ENCODE measurements at places on chromosomes 11 and 22.

GRCh38 chr22:40046126-40046525, 51.4 kb downstream of the FAM83F start:
- no peak for DNase-seq

- no peak for DNase-seq
These were observed 597.4 kb downstream of the SOX6 start for GRCh38 chr11:15758857-15759465.

GRCh38 chr22:36162127-36163034, 1.8 kb upstream of the APOL3 start:
- DNase-seq: no peak

GRCh38 chr11:94133752-94134151, 5.1 kb downstream of the PANX1 start:
- DNase-seq: no peak

- peak; percentile 41 for DNase-seq
These were observed at the start of gene QSER1 for GRCh38 chr11:32892355-32893092. Gene QSER1 (plus strand): TSS chr11:32892811. CDS start chr11:32893126, 315 bp downstream.

GRCh38 chr11:113351068-113351450, 36.5 kb upstream of the ANKK1 start:
- DNase-seq: no peak

GRCh38 chr11:44952500-44953260, 2.0 kb upstream of the TP53I11 start:
- no peak for DNase-seq
